Activated T-cell treated with anti-CD3 and anti-CD28 coated beads for 4 hours (primary cell): ENCODE measurements at places on chromosomes 5 and 9.

GRCh38 chr5:110784901-110785300 lies 46.1 kb downstream of the SLC25A46 start:
- DNase-seq: no peak

- no peak for DNase-seq
Observed at GRCh38 chr5:172959824-172960799, 888 bp downstream of the RPL26L1 start.

DNA sequence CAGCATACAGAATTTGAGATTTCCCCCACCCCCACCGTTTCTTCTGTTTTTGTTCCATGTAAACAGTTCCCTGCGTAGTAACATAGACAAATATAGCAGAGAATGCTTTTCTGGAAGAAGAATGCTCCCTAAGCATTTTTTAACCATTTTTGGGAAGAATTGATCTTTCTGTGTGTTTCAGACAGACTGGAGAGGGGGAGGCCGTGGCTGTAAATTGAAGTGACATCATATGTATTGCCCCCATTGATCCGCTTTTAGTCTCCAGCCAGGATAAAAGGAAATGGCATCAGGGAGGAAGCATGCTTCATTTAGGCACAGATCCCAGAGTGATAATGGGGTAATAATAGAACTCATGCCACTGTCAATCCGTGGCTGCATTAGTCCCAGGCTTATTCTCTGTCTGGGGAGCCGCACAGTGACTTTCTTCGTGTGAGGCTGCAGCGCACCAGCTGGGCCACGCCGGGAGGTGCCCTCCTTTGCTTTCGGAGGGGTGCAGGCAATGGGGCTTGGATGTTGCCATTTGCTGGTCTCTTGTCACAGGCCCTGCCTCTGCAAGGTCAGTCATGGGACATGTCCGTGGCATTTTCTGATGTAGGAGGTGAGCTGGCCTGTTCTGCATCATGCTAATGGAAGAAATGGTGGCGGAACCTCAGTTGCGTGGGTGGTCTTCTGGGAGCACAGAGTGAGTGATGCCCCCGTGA lies 261.5 kb downstream of the FANCC start:
- DNase-seq: no peak

DNA sequence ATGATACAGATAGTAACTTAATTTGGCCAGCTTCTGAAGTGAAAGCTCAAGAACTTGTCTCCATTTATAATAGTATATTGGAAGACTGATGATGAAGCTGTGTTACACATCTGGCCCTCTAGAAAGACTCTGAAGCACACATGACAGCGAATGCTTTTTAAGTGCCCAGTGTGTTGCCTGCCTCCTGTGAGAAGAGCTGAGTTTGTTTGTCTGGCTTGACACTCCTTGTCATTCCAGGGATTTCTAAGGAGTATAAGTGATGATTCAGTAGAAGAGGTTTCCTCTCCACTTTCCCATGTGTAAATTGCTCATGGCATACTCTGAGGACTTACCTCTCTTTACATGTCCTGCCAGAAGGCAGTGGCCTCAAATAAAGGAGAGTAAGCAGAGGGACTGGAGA lies 30.4 kb upstream of the LRRTM2 start:
- no peak for DNase-seq

DNA sequence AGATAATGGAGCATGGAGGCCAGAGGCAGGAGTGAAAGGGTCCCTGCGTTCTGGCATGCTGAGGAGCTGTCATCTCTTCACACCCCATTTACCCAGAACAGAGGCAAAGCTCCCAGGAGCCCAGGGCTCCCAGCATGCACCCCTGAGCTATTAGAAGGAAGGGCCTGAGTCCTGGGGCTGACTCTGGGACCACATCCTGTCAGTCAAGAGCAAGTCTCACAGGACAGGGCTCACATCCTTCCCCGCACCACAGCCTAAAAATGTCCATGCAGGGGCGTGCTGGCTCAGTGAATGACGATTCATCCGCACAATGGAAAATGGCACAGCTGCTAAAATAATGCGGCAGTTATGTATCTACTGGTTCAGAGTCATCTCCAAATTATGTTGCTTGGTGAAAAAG lies 31.4 kb downstream of the CAMK2A start:
- DNase-seq: no peak
